ENCODE measurements at places on chromosomes 1 and 21.
A peak's percentile ranks its signal among the peaks of the same experiment; 100 is the strongest.

DNA sequence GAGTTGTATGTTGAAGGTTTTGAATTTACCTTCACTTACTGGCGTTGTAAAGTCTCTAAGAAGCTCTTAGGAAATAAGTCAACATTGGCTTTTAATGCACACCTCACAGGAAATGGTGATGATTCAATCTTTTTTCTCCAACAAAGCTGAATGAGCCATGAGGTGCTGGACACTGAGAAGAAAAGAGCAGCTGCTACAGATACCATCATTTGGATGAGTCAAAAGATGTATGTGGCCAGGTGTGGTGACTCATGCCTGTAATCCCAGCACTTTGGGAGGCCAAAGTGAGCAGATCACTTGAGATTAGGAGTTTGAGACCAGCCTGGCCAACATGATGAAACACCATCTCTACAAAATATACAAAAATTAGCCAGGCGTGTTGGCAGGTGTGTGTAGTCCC, 3.3 kb upstream of the IL23R start:
- peak; percentile 51 for DNase-seq

DNA sequence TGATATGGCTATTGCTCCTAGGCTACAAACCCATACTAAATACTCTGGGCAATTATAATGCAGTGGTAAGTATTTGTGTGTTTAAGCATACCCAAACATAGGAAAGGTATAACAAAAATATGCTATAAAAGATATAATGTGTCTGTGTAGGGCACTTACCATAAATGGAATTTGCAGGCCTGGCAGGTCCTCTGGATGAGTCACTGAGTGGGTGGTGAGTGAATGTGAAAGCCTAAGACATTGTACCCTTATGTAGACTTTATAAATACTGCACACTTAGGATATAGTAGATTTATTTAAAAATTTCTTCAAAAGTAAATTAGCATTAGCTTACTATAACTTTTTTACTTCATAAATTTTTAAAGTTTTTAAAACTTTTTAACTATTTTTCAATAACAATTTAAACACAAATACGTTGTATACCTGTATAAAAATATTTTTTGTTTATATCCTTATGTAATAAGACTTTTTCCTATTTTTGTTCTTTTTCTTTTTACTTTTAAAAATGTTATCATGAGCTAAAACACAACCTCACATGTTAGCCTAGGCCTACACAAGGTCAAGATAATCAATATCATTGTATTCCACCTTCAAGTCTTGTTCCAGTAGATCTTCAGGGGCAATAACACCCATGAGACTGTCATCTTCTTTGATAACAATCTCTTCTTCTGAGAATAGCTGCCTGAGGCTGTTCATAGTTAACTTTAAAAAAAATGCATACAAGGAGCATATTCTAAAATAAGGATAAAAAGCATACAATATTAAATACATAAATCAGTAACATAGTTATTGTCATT, 306.3 kb upstream of the RGS18 start:
- DNase-seq, result peak; percentile 18

DNA sequence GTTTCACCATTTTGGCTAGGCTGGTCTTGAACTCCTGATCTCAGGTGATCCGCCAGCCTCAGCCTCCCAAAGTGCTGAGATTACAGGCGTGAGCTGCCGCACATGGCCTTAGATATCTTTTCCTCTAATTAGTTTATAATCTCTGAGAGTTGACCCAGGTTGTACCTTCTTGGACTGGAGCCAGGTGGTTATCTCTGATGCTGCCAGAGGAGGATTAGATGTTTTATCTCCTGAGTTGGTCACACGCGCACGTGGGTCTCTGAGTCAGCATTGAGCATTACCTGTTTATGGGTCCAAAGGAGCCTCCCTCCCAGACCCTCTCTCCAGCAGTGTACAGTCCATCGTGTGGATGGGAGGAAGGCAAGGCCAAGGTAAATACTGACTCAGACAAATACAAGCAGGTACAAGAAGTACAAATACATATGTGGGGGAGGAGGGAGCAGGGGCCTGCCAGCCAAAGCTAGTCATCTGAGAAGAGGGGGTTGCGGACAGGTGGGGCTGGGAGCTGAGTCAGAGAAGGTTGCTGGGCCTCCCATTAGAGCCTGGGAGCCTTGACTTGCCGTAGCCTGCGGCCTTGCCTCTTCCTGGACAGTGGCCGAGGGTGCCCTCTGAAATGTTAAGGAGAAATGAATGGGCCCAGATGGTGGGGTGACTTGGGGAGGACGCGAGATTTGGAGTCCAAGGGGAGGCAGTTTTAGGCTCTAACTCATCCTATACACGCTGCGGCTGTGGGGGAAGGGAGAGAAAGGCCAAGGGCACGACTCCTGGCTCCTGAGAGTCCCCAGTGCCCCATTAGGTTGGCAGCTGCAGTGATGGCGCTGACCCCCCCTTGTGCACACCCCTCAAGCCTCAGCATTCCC, 13.1 kb downstream of the IL6R start:
- peak; percentile 45 for DNase-seq

- DNase-seq, result peak; percentile 96
Observed at GRCh38 chr1:201488830-201489589, 17.9 kb downstream of the CSRP1 start.

GRCh38 chr21:46113497-46114176, 15.7 kb downstream of the COL6A2 start:
- DNase-seq, result no peak

GRCh38 chr1:65668368-65668767, 124.3 kb upstream of the PDE4B start:
- DNase-seq, result no peak

- peak; percentile 25 for DNase-seq
Observed at GRCh38 chr1:102852613-102853012, 255.7 kb downstream of the COL11A1 start.

DNA sequence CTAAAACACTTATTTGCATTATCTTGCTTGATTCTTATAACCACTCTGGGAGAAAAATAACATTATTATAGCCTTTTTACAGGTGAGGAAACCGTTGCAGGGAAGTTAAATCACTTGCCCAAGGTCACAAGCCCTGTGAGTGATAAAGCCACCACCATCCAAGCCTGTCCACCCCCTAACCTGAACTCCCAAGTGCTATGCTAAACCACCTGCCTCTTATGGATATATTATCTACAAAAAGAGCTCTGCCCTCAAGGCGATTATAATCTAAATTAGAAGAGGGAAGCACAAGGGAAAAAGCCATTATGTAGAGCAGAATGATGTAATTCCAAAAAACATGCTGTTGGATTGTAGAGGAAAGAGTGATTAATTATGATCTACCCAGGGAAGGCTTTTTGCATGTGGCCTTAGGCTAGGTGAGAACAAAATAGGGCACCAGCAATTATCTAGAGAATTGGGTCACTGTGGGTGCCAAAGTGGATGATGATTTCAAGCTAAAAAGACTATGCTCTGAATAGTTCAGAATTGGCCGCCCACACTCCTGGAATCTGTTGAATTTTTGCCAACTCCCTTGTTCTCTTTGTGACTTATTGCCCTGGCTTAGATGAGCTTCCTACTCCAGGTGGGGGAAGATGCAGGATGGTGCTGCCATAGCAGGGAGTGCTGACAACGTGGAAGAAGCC, 205.3 kb downstream of the FGGY start:
- peak; percentile 52 for DNase-seq

- peak; percentile 93 for DNase-seq
Observed at GRCh38 chr1:67766141-67766978, 66.9 kb downstream of the GNG12 start.

DNA sequence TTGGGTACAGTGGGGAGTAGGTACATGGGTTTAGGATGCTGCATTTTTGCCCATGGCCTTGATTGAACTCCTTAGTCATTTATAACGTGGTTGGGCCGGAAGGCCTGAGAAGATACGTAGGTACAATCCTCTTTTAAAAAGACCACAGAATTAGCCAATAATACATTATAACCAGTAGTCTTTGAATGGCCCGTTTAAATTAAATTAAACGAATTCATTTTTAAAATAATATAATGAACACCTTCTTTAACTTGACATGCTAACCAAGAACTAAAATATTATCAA, 20.1 kb upstream of the ADAR start:
- no peak for DNase-seq

DNA sequence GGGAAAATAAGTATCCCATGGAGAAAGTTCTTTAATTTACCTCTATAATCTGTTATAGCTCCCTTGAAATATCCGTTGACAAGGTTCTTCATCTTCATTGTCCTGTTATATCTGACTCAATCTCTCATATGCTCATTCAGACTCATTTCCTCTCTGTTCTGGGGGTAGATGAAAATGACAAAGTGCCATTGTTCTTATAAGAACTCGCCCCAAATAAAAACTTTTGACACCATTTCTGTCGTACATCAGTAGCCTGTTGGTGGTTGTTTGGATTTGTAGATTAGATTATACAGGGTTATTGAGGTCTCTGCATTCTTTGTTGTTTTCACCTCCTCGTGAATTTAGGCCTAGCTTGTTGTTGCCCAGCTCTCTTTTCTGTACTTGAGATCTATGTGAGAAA, 55.2 kb upstream of the IPO9 start:
- no peak for DNase-seq

GRCh38 chr1:155035936-155036335, 2.3 kb downstream of the DCST1 start:
- no peak for DNase-seq

DNA sequence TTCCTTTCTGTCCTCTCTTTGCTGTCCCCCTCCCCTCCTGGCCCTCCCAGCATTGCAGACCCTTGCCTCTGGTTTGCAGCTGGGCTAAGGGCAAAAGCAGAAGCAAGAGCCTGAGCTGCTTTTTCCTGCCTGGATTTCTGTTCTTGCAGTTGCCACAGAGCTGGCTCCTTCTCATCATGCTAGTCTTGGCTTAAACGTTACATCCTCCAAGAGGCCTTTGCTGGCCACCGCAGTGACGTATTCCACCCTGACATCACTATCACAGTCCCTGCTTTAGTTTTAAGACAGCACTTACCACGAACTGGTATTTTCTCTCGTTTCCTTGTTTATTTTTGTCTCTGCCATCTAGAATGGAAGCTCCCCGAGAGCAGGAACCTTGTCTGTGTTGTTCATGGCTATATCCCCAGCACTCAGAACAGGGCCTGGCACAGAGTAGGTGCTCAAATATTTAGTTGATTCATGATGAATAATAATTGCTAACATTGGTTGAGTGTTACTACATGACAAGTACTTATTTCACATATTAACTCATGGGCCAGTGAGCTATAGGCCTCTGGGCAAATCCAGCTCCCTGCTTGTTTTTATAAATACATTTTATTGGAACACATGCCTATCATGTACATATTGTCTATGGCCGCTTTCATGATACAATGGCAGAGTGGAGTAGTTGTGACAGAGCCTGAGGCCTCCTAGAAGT, 13.2 kb upstream of the CSF1 start:
- peak; percentile 62 for DNase-seq

GRCh38 chr1:43963890-43964289, 5.9 kb upstream of the DPH2 start:
- no peak for DNase-seq

DNA sequence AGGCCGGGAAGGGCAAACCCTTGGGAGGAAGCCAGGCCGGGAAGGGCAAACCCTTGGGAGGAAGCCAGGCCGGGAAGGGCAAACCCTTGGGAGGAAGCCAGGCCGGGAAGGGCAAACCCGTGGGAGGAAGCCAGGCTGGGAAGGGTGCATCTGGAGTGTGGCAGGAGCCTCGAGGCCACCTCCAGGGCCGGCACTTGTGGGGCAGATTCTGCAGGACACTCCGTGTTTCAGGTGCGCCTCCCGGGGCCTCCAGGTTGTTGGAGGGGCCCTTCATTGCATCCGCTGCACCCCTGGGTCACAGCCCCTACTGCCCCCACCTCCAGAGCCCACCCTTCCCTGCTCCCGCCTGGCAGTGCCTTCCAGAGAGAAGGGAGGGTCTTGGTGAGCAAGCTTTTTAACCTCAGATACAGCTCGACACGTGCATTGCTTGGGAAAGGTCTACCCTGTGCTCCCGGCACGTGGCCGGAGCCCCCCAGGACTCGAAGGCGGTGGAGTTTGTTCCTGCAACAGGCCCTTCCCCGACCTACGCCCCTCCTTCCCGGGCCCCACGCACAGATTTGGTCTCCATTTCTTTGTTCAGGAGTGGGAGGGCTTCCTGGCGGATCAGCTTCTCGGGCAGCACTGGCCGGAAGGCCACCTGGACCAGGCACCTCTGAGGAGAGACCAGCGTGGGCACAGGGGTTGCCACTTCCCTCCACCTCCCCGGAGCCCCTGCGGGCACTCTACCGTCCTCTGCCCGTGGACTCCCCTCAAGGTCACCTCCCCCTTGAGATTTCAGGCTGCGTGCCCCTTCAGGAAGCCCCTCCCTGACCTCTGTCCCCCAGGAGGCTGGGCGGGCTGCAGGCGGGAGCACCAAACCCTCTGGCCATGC, 9.4 kb upstream of the TMEM52 start:
- DNase-seq, result no peak

DNA sequence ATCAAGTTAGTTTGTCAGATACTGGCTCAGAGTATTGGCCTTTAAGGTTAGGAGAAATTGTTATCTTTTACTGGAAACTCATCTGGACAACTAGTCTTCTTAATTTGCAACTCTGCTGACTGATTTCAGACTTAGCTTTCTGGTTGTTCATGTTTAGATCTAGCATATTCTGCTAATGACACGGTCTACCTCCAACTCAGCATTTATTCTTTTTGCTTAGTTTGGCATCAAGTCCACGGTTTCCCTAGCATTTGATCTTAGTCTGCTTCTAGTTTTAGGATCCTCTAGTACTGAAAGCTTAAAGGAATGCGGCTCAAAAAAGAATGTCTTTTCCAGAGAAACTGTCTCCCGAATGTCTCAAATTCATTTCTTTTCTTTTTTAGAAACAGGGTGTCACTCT, 75.6 kb upstream of the SLFNL1 start:
- DNase-seq, result no peak

DNA sequence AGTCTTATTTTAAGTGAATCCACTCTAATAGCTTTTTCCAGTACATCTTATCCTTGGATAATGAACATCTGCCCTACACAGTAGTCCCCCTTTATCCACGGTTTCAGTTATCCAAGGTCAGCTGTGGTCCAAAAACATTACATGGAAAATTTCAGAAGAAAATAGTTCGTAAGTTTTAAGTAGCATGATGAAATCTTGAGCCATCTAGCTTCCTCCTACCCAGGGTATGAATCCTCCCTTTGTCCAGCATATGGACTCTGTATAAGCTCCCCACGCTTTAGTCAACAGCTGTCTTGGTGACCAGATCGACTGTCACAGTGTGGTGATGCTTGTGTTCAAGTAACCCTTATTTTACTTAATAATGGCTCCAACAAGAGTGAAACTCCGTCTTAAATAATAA, 2.6 kb downstream of the GLRX2 start:
- DNase-seq, result no peak

DNA sequence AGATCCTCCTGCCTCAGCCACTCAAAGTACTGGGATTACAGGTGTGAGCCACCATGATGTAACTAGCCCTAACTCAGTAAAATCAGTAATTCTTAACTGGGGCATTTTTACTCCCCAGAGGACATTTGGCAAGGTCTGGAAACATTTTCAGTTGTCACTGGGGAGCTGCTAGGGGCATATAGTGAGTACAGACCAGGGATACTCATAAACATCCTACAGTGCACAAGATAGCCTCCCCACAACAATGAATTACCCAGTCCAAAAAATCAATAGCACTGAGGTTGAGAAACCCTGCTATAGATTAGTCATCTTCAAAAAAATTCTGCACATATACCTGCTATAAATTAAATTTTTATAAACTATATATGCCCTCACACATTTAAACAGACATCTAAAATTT, 13.0 kb downstream of the TM2D1 start:
- DNase-seq, result no peak

- DNase-seq, result no peak
Observed at GRCh38 chr1:226553924-226554282, 5.3 kb downstream of the STUM start.
